Stromal cell of bone marrow (primary cell): ENCODE measurements at places on chromosomes 3 and 15.

DNA sequence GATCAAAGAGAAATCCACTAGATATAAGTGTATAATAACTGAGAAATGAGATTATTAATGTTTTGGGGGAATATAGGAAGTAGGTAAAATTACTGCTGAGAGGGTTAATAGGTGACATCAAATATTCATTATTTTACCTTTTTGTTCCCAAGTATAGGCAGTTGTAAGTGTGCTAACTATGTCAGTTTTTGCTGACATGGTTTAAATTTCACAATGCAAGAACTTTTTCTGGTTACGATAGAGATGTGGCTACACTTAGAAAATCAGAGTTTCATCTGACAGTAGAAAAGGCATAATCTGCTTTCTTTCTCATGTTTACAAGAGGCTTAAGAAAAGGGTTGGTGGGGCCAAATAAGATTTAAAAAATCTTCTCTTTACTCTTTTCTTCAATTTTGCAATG lies 235.0 kb upstream of the DPPA4 start:
- no peak for DNase-seq

- peak; percentile 66 for DNase-seq
These were observed 37.7 kb downstream of the PDIA5 start for GRCh38 chr3:123104550-123104949.

DNA sequence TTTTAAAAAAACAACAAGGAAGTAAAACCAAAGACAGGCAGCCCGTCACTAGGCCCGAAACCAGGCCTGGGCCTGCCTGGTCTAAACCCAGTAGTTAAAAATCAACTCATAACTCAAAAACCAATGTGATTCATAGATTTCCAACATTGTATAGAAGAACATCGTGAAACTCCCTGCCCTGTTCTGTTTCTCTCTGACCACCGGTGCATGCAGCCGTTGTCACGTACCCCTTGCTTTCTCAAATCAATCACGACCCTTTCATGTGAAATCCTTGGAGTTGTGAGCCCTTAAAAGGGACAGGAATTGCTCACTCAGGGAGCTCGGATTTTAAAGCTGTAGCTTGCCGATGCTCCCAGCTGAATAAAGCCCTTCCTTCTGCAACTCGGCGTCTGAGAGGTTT lies 89.5 kb downstream of the DCLK3 start:
- no peak for DNase-seq

DNA sequence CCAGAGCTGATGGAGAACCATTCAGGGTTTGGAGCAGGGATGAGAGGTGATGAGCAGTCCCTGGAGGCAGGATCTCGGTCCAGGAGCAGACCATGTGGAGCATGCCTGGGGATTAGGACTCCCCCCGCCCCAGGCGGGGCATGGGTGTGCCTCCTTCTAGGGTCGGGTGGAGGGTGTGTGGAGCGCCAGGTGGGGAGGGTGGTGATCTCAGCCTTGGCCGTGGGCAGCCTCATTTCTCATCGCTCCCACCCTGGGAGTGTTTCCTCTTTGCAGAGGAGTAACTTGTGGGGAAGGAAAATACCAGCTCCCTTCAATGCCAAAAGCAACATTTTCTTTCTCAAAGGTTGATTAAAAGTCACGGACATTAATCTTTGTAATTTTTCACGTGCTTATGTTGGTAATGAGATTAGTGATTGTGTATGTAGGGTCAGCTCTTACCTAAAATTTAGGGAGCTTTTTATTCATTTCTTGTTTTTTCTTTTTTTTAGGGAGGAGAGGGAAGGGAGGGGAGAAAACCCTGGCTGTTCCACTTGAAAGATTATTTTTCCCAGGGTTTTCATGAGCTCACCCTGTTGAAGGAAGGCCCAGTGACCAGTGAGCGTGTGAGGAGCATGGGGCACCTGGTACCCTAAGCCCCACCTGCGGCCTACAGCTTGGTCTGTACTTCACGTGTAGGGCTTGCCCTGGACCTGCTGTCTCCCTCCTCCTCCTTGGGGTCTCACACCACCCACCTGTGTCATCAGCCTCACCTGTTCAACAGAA lies 11.0 kb downstream of the FBLN2 start:
- DNase-seq = no peak
